ENCODE measurements at places on chromosomes 7 and 10.

GRCh38 chr10:112373912-112374338 is at the start of gene ACSL5:
ACSL5 (plus strand) TSS chr10:112374116; CDS start chr10:112394947, 20,831 bp downstream.
- DNase-seq = no peak

- DNase-seq = no peak
Measured at GRCh38 chr7:115678086-115678982, 352.2 kb downstream of the TFEC start.

DNA sequence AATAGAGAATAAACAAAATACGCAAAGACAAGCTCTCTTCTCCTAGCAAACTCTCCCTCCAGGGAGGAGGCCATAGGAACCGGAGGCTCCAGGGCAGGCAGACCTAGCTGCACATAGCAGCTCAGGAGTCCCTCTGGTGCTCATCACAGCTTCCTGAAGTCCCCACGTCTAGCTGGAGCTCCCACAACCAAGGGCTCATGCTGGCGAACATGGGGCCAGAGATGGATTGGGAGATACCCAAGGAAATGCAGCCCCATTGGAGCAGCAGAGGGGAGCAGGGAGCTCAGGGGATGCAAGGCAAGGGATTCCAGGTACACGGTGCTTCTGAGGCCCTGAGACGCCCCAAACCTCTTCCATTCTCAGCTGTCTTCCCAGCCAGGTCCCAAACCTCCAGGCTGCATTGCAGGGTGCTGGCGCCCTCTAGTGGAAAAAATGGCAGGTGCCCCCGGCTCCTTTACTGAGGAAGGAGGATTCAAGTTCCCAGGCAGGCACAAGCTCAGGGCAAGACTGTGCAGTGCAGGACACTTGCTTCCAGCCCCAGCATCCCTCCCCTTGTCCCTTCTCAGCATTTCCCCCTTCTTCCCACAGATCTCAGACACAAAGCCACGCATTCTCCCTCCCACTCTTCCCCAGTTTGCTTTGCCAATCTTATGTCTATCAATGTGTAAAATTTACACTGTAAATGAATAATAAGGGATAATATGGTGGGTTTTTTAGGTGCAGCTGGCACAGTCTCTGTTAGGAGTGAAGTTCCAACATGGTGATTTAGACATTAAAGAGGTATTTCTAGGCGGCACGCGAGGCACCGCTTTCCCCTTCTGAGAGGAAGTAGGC is 46.2 kb downstream of the GPAM start:
- peak; percentile 64 for DNase-seq

DNA sequence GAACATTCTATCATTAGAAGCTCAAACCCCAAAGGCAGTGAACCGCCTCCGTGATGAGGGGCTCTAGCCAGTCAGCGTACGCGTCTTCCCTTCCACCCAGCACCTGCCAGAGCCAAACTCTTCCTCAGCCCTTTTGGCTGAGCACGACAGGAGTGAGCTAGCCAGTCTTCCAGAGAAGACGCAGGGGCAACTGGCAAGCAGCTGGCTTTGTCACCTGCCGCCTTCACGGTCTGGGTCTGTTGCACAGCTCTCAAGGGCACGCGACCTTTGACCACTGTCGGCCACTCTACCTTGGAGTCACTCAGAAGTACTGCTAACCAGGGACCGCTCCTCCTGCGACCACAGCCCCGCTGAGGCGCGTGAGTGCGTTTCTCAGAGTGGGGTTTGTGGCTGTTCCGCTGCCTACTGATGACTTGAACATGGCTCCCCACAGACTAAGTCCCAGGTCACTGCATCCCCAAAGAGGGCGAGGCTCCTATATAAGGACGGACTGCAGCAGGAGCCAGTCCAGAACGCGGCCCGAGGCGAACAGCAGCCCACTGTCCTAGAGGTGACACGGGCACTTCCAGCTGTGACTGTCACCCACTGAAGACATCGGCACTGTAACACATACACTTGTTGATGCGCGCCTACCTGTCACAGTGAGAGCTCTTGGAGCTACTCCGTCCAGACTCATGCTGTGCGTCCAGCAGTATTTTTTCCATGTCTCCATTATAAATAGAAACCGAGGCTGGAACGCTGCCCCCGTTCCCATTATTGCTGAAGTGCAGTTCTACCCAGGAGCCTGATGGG is 8.4 kb downstream of the BNIP3 start:
- no peak for DNase-seq

DNA sequence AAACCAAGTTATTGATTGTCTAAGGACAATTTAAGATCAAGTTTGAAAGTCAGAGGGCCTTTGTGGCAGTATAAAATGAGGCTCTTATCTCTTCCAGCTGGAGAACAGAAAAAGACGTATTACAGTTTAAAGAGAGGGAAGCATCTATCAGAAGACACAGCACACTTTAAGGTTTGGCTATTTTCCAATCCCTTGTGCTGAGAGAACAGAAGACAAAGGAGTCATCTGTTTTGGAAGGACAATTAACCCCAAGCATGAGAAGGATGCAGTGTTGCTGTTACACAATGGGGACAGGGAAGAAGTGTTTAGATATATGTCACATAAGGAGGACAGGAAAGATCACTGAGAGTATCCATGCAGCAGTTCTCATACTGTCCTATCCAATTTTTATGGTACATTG is 1224.2 kb upstream of the SORCS1 start:
- no peak for DNase-seq

DNA sequence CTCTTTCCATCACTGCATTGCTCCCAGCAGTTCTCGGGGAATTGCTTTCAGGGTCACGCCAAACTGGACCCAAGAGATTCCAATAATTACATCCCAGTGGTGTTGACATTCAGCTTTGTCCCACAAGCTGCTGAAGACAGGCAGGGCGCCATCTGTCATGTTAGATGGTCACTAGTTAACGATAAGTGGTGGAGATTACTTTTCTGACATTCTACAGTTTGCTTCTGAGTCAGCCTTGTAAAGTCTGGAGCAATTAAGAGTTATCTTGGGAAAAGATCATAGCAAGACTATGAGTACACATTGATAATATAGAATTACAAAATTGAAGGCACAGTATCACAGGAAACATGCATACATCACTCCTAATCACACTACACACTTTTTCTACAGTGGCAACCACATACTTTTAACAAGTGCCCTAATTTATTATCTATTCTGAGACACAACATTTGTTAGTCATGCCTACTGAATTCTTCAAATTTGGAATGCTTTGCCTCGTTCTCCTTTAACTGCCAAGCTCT is 41.9 kb downstream of the SEMA3C start:
- no peak for DNase-seq

DNA sequence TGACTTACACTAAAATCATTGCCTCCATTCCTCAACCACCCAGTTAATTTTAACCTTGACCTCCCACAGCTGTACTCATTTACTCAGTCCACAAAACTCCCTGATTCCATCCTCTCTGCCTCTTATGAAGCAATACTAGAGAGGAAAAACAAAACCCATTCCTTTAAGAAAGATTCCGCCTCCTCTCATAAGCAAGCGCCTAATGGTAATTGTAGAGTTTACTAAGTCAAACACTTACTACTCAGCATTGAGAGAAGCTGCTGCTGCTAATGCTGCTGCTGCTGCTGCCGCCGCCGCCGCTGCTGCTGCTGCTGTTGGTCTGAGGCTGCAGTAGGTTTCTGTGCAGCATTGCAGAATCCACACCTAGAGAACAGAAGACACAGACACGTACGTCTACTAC is 2.1 kb upstream of the ADD3 start:
- DNase-seq = no peak

GRCh38 chr7:122767339-122767738 is 64.6 kb upstream of the RNF148 start:
- no peak for DNase-seq

DNA sequence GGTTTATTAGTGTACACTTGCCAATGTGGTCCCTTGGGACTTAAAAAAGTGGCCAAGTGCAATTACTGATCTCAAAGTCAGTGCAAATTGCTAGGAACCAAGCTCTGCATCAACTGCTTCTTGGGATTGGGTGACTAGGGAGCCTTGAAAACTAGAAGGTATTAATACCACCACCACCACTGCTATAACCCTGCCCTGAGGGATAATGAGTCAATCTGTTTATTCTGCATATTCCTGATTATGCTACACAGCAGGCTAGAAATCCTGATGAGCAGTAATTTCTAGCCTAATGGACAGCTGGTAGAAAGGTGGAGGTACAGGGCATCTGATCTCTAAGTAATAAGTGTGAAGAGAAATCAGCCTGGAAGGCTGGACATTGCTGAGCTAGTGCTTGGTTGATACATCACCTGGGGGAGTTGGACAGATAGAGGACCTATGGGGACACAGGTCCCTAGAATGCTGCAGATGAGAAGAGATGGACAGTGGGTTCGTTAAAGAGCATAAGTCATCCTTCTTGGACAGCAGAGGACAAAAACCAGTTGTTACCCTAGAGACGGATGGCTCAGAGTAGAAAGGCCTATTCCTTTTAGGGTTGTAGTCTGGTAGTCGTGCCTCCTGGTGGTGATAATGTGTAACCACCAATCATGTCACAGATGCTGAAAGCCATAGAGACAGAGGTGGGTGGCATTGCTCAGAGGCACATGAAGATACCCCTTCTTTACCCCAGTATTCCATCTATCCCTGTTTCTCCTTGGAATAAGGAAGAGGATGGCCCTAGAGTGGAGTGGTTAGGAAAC is 554.8 kb downstream of the SORCS1 start:
- DNase-seq = no peak

DNA sequence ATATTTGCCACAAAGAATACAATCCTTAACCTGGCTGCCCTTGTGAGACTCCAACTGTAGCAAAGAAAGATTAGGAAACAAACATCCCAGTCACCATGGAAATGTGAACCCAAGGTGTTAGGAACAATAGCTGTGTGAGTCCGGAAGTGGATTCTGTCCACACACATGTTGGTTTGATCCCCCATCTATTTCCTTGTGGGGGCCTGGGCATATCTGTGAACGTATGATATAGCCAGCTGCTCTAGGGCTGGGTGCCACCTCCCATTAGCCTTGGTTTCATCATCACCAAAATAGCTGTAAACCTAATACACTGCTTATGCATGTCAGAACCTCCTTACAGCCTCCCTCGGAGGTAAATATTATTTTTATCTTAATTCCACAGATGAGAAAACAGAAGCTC is 26.4 kb downstream of the GRK5 start:
- DNase-seq = no peak

- DNase-seq = no peak
Measured at GRCh38 chr7:107686816-107687387, 26.3 kb downstream of the SLC26A4 start.

GRCh38 chr7:85156661-85157208 is 30.1 kb downstream of the SEMA3D start:
- no peak for DNase-seq

- DNase-seq = no peak
Measured at GRCh38 chr7:135811506-135811905, 62.9 kb upstream of the FAM180A start.

DNA sequence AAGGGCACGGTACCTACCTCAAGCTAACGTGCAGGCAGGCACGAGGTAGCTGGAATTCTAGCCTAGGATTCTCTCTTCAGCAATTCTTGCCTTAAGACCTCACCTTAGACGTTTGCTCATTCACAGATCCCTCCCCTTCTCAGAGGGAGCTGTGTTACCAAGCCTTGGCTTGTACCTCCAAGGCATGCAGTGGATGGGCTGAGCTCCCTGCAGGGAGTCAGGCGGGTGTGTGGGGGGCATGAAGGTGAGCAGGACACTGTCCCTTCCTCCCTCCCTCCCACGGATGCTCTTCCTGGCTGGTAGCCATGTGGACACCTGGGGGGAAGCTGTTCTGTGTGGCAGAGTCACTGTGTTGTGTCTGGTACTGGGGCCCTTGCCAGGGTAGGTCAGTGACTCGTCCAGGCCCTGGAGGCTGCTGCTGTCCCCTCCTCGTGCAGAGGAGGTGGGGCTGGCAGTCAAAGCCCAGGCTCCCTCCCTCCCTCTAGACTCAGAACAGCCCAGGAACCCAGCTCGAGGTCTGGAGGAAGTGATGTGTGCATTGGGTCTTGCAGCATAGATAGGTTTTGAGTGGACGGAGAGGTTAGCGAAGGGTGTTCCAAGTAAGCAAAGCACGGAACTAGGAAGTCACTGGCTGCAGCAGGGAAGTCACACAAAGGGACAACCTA is 222.2 kb upstream of the SH2B2 start:
- no peak for DNase-seq

DNA sequence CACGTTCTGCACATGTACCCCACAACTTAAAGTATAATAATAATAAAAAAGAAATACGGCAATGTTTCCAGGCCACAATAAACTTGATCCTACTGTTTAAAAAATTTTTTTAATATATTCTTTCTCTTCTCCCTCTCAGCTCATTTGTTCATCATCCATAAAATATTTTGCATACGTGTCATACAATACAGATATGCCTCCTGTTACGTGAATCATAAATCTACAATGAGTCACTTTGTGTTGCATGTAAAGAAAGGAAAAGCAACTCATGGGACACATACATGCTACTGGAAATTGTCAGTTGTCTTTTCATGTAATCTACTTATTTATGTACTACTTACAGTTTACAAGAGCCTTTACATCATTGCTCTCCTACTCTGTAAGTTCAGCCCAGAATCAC is 1.1 kb upstream of the TECTB start:
- no peak for DNase-seq

GRCh38 chr10:118926441-118926840 is 103.1 kb upstream of the NANOS1 start:
- no peak for DNase-seq

- DNase-seq = no peak
Measured at GRCh38 chr10:49521062-49521461, 17.9 kb downstream of the ERCC6 start.

DNA sequence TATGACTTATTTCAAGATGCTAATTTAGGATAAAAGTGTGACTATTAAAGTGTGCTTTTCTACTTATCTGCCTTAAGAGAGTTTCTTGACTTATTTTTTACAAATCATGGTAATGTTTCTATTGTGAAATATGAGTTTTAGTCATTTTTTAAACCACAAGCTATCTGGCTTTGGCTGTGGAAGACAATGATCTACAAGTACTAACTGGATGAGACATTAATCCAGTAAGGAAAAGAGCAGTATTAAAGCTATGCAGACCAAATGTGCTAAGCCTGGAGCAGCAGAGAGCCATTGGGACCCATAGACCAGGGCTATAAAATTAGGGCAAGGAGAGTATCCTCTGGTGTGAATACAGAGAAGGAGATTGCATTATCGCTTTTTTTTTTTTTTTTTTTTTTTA is 92.4 kb downstream of the SEMA3A start:
- no peak for DNase-seq

GRCh38 chr10:24255115-24255880 is 46.4 kb downstream of the KIAA1217 start:
- DNase-seq = no peak

GRCh38 chr7:107982042-107982840 is 20.7 kb downstream of the LAMB1 start:
- DNase-seq = no peak

GRCh38 chr10:122361046-122361445 is 13.5 kb upstream of the PLEKHA1 start:
- no peak for DNase-seq

All from activated naive CD4-positive, alpha-beta T cell treated with Interleukin-2 at 50 U/mL for 16 hours (primary cell).